NCI-H146 (cell line): ENCODE measurements at places on chromosomes 4 and X.

DNA sequence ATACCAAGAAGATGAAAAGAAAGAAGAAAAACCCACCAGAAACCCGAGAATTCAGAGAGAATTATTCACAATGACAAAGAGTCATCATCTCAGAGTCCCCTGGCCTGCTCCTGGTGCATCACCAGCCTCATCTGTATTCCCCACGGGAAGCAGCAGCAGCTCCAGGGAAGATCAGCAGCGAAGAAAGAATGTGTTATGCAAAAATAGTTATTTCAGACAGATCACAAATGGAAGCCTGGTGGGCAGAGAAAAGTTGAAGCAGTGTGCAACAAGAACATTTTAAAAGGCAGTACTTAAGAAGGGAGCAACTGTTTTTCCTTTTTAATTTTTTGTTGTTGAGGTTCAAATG is 189.2 kb downstream of the PPP3CA start:
- no peak for DNase-seq

DNA sequence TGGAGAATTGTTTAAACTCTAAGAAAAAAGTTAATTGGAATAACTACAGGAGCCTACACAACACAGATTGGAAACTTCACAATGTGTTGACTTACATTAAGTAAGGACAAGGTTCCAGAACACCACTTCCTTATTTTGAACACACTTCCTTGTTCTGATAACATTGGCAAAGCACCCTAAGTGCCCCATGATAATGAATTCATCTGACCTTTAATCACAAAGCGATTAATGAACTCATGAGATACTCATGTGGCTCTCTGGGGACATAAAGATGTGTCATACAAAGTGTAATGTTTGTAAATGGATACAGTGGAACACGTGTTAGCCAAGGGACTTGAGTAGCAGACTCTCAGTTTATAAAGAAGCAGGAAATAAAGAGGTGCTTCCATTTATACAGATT is 69.0 kb upstream of the ATOH1 start:
- no peak for DNase-seq

DNA sequence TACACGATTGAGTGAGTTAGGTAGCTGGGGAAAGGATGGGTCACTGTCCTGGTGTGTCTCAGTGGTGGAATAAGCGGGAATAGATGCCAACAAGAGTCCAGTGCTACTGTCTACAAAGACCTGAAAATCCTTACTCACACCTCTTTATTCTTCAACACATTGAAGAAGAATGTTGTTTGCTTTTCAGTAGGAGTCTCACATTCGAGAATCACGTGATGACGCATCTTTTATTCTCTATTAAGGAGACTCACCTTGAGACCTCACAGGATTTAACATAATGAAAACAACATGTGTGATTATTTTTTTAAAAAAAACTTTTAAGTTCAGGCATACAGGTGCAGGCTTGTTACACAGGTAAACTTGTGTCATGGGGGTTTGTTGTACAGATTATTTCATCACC is 75.2 kb downstream of the CD38 start:
- no peak for DNase-seq

- DNase-seq, result no peak
Measured at GRCh38 chr4:105060628-105061027, 86.0 kb upstream of the TET2 start.

DNA sequence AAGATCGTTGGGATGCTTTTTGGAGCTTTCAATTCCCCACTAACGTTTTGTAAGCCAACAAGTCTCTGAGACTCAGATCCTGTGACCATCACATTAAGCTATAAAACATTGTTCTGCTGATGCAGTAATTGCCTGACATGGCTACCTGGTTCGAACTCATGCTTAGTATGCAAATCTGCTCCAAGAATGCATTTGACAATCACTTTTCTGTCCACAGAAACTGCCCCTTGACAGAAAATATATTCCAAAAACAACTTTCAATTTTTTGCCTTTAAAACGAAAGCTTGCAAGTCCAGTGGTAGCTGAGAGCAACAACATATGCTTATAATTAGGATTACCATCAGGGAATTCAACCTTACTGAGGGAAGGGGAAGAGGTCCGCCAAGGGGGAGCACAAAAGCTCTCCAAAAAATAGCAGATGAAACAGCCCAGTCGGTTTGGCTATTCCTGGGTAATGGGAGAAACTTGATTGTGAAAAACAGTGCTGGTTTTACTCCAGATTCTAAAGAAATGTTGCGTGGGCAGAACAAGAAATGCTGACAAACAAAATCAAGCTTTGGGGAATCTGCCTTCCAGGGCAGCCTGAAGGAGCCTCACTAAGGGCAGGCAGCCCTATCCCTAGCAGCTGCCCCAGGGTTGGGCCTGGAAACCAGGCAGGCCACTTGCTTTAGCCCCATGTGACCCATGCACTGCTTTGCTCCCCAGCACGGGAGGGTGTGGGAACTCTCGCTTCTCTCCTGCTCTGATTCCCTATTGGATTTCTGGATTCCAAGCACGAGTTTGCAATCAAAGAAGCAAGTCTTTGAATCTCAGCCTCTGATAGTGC is 160.7 kb upstream of the LDB2 start:
- DNase-seq, result no peak

GRCh38 chrX:9462456-9462855 is 2.4 kb upstream of the TBL1X start:
- no peak for DNase-seq

- DNase-seq, result no peak
Measured at GRCh38 chr4:7761312-7761711, 178.3 kb downstream of the AFAP1 start.

DNA sequence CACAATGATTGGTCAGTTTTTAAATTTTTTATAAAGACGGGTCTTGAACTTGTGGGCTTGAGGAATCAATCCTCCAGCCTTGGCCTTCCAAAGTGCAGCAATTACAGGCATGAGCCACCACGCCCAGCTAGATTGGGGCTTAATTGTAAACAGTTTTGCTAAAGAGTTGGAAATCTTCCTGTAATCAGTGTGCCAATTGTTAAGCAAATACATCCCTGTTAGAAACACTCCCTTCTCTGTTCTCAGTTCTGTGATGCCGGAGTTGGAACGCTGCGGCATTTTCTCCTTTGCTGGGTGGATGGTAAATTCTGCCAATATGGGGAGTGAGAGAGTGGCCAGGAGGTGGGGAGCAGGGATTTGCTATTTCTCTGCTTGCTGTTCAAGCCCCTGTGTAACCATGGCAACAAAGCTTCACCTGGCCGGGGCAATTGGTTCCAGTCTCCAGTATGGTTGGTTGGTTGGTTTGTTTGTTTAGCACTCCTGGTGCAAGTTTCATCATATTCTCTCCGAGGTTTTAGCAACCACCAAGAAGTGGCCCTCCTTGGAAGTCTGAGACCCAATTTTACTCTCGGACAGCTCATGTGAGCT is 3.0 kb upstream of the SPATA4 start:
- DNase-seq, result no peak

DNA sequence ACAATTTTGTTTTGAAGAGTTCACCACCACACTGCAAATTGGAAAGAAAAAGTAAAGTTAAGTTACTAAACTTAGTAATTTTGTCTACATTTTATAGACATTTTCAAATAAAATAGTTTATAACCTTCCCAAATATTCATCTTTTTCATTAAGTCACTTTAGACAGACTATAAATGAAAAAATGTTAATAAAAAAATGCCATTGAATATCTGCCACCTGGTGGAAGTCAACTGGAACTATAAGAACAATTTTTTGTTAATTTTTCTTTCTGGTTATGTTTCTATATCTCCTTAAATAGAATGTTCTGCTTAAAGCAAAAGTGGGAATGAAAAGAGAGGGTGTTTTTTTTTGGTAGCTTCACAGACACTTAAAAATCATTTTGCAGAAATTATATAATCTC is 534.4 kb upstream of the PCDH10 start:
- no peak for DNase-seq
